ENCODE measurements at places on chromosomes 16 and 17.

GRCh38 chr17:81720267-81721071 lies 8.4 kb downstream of the SLC25A10 start:
- no peaks in the 10 kb centered on the region for H3K27me3 ChIP-seq
- H3K4me3 ChIP-seq = no peak overlapping the region
- H3K4me1 ChIP-seq = no peaks in the 10 kb centered on the region
- peaks cover 7% of the 10 kb centered on the region for H3K36me3 ChIP-seq
- H3K27ac ChIP-seq = no peak overlapping the region

DNA sequence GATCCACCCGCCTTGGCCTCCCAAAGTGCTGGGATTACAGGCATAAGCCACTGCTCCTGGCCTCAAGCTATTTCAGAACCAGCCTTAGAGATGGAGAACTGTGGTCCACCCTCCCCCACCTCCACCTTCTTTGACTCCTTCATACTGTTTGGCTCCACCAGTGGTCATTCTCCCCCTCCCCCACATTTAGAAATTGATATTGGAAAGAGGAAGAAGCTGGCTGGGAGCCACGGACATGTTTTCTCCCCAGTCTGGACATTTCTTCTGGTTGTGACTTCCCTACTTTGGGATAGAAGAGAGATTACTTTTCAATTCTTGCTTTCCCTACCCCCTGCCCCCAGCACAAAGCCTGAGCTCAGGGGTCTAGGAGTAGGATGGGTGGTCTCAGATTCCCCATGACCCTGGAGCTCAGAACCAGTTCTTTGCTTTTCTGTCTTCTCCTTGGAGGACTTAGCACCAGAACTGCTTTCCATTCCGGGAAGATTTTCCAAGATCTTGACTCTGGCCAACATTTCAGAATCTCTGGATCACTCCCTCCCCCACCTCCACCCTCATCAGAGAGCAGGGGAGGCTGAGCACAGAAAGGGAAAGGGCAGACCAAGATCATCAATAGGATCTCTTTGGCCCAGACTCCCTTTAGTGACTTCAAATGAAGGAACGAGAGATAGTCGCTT lies 16.3 kb downstream of the CAVIN1 start:
- no peak for DNase-seq
- no peak overlapping the region for H3K4me3 ChIP-seq
- no peak overlapping the region for H3K27ac ChIP-seq
- H3K4me1 ChIP-seq = peaks cover 29% of the 10 kb centered on the region
- no peaks in the 10 kb centered on the region for H3K36me3 ChIP-seq

DNA sequence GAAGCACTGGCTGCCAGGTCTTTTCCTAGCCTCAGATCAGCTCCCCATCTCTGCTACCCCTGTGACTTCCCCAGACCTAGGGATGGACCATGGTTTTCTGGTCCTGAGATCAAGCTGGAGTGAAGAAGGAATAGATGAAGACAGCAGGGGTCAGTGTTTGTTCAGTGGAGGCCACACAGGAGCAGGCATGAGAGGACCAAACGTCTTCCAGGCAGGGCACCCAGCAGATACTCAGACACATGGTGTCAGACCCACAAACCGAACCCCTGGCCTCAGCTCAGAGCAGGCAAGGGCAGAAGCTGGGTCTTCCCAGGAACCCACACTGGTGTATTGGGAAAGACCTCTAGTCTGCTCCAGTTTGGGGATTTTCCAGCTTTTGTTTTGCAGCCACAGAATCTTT lies 189.7 kb downstream of the IRX5 start:
- H3K4me3 ChIP-seq = no peak overlapping the region
- H3K4me1 ChIP-seq = no peaks in the 10 kb centered on the region
- H3K36me3 ChIP-seq = no peaks in the 10 kb centered on the region
- H3K27me3 ChIP-seq = no peaks in the 10 kb centered on the region
- no peak for DNase-seq
- no peak overlapping the region for H3K27ac ChIP-seq

GRCh38 chr17:44400226-44400847 lies 10.9 kb upstream of the ITGA2B start:
- DNase-seq = no peak
- H3K4me3 ChIP-seq = no peak overlapping the region
- no peak overlapping the region for H3K27ac ChIP-seq
- H3K4me1 ChIP-seq = no peaks in the 10 kb centered on the region
- H3K27me3 ChIP-seq = no peaks in the 10 kb centered on the region

DNA sequence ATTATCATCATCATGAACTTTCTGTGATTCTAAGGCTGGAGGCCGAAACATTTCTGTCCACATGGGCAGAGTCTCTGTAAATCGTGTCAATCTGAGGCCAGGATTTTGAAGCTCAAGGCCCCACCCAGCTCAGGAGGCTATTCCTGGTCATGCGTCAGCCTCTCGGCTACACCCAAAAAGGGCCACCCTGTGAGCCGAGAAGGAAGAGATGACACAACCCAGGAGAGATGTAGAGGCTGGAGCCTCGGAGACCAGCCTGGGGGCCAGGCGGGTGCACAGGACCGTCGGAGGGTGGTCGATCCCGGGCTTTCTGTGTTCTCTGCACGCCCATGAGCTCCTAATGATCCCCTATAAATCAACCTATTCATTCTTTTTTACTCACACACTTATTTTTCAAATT lies 1.1 kb upstream of the CACNG1 start:
- DNase-seq = no peak
- no peaks in the 10 kb centered on the region for H3K4me1 ChIP-seq
- H3K27ac ChIP-seq = no peak overlapping the region
- H3K36me3 ChIP-seq = no peaks in the 10 kb centered on the region
- no peak overlapping the region for H3K4me3 ChIP-seq

- no peaks in the 10 kb centered on the region for H3K36me3 ChIP-seq
- no peak overlapping the region for H3K4me3 ChIP-seq
- H3K27ac ChIP-seq = no peak overlapping the region
- no peak for DNase-seq
Observed at GRCh38 chr16:48123104-48123788, 32.5 kb downstream of the ABCC12 start.

- no peak overlapping the region for H3K27ac ChIP-seq
- no peak overlapping the region for H3K4me3 ChIP-seq
- H3K4me1 ChIP-seq = no peaks in the 10 kb centered on the region
- no peak for DNase-seq
- no peaks in the 10 kb centered on the region for H3K27me3 ChIP-seq
Observed at GRCh38 chr17:55965051-55965450, 188.2 kb upstream of the ANKFN1 start.

DNA sequence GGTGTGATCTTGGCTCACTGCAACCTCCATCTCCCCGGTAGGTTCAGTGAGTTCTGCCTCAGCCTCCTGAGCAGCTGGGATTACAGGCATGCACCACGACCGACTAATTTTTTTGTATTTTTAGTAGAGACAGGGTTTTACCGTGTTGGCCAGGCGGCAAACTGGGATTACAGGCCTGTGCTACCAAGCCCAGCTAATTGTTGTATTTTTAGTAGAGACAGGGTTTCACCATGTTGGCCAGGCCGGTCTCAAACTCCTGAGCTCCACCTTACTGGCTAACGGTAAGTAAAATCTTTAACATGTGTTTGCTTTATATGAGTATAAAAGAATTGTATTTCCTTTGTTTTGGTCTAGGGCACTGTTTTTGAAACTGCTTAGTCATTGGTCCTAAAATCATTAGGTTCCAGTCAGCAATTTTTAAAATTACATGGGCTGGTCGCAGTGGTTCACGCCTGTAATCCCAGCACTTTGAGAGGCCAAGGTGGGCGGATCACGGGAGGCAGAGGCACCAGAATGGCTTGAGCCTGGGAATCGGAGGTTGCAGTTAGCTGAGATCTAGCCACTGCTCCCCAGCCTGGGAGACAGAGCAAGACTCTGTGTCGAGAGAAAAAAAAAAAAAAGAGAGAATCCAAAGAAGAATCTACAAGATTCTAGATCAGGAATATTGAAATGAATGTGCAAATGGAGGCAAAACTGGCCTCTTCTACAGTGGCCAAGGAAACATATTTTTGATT lies 3.6 kb downstream of the FLYWCH1 start:
- DNase-seq = no peak
- H3K27me3 ChIP-seq = peaks cover 14% of the 10 kb centered on the region
- H3K4me3 ChIP-seq = no peak overlapping the region
- no peak overlapping the region for H3K27ac ChIP-seq

GRCh38 chr17:49779156-49779738 lies 9.2 kb upstream of the KAT7 start:
- H3K4me1 ChIP-seq = peaks cover 14% of the 10 kb centered on the region
- H3K27ac ChIP-seq = no peak overlapping the region
- DNase-seq = no peak
- no peaks in the 10 kb centered on the region for H3K27me3 ChIP-seq
- H3K4me3 ChIP-seq = no peak overlapping the region

DNA sequence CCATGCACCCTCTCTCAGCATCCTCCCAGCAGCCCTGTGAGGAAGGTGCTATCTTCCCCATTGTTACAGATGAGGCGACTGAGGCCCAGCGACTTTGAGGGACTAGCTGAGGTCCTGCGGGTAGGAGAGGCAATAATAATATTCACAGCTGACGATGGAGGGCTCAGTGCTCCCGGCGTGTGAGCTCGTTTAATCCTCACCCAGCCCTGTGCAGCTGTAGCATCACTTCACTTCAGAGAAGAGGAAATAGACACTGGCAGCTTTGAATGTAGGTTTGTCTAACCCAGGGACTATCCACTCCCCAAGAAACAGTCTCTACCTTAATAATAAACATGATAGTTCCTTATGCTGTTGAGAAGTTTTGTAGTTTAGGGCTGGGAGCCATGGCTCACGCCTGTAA lies 21.6 kb downstream of the LASP1 start:
- H3K27ac ChIP-seq = no peak overlapping the region
- no peaks in the 10 kb centered on the region for H3K27me3 ChIP-seq
- H3K4me3 ChIP-seq = no peak overlapping the region
- DNase-seq = no peak
- peaks cover 12% of the 10 kb centered on the region for H3K36me3 ChIP-seq

- H3K4me3 ChIP-seq = no peak overlapping the region
- no peaks in the 10 kb centered on the region for H3K4me1 ChIP-seq
- H3K27me3 ChIP-seq = no peaks in the 10 kb centered on the region
- DNase-seq = no peak
- H3K27ac ChIP-seq = no peak overlapping the region
- no peaks in the 10 kb centered on the region for H3K36me3 ChIP-seq
Observed at GRCh38 chr16:54822492-54822891, 108.2 kb upstream of the IRX5 start.

DNA sequence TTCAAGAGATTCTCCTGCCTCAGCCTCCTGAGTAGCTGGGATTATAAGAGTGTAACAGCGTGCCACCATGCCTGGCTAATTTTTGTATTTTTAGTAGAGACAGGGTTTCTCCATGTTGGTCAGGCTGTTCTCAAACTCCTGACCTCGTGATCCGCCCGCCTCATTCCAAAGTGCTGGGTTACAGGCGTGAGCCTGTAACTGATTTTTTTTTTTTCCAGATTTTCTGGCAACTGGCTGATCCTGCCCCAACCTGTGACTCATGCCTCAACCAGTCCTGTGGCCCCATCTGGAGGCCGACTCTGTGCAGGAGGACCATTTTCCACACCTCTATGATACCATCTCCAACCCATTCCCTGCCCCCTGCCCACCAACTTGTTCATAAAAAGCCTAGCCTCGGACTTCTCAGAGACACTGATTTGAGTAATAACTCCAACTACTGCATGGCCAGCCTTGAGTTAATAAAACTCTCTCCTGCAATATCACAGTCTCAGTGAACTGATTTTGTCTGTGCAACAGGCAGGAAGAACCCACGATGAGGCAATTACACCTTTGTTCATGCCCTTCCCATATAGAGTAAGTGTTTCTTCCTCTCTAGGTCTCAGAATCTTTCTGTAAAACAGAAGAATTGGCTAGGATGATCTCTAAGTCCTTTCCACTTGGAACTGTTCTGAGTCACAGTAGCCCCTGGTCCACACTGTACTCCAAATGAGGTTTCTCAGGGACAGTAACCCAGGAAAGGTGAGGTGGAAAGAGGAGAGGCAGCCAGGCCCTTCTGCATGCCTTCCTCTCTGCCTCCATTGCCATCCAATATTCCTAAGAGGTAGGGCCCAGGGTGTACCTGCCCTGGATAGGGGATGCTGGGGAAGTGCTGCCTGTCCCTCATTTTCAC lies 8.8 kb upstream of the CNOT1 start:
- no peaks in the 10 kb centered on the region for H3K4me1 ChIP-seq
- DNase-seq = no peak
- no peak overlapping the region for H3K27ac ChIP-seq
- H3K4me3 ChIP-seq = no peak overlapping the region

DNA sequence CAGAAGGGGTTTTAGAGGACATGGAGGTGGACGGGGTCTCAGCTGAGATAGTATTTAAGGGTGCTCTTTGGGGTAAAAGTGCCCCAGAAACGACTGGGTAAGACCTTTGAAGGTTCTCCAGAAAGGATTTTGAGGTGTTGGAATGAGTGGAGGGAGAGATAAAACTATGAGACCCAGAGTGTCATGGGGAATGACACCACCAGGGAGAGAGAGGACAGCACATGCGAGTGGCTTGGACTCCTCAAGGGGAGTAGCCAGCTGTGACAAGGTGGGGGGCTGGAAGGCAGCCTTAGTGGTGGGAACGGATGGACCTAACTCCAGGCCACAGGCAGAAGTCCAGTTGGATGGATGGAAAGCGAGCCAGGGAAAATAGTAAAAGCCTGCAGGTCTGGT lies 19.2 kb upstream of the PITPNM3 start:
- peak overlapping the region; percentile 13 for H3K27ac ChIP-seq
- H3K27me3 ChIP-seq = no peaks in the 10 kb centered on the region
- H3K4me3 ChIP-seq = no peak overlapping the region
- H3K36me3 ChIP-seq = peaks cover 60% of the 10 kb centered on the region
- DNase-seq = no peak
- H3K4me1 ChIP-seq = peaks cover 22% of the 10 kb centered on the region

DNA sequence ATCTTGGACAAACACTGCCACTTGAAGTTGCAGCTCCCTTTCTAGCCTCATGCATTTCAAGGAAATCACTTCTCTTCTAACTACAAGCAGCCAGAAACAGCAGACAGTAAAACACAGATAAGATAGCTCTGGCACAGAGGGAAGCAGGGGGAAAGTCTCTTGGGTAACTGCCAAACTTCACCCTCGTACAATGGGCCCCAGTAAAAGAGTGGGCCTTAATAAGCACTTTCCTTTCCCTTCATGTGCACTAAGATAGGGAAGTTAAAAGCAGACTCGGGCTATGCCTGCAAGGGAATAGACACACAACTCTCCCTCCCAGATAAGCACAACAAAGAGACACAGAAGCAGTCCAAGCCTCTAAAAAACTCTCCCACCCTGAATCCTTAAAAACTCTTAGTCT lies 4.2 kb upstream of the KRTAP4-5 start:
- no peak overlapping the region for H3K27ac ChIP-seq
- DNase-seq = no peak
- no peaks in the 10 kb centered on the region for H3K36me3 ChIP-seq
- no peaks in the 10 kb centered on the region for H3K4me1 ChIP-seq
- no peak overlapping the region for H3K4me3 ChIP-seq
